T-helper 17 cell (primary cell): ENCODE measurements at places on chromosomes 6 and 20. TPM values are rescaled to one million over a fixed set of nuclear protein-coding genes. Genes with fewer than 3 reads are reported as not detected.

GRCh38 chr6:75409286-75409685 is 84.3 kb downstream of the FILIP1 start:
- no peaks in the 10 kb centered on the region for H3K36me3 ChIP-seq
- H3K4me3 ChIP-seq, result no peak overlapping the region

- no peak overlapping the region for H3K4me3 ChIP-seq
Measured at GRCh38 chr20:3307078-3307477, 68.1 kb upstream of the SLC4A11 start.

- peak overlapping the region; percentile 12 for H3K4me3 ChIP-seq
- H3K36me3 ChIP-seq, result peaks cover 2% of the 10 kb centered on the region
- peaks cover 7% of the 10 kb centered on the region for H3K4me1 ChIP-seq
- H3K27ac ChIP-seq, result no peak overlapping the region
Measured at GRCh38 chr20:63940472-63941266, 15.5 kb downstream of the UCKL1 start.

DNA sequence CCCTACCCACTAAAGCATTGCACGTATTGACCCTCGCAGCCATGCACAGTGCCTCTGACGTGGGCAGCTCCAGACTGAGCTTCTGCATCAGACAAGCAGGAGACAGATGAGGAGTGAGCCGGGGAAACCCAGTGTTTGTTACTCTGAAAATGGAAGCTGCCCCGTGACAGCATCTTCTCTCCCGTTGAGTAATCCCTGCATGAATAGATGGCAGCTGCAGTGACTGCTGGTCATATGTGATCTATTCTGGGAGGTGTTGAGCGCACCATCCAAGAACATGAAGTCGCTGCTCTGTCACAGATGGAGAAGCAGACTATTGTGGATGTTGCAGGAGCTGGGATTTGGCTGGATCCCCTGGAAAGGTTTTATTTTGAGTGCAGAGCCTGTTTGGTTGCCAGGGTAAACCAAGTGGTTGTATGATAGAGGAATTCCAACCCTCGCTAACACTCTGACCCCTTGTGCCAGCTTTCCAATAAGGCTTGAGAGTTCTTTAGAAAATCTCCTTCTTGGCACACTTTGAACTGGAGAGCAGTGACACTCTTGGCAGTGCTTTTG is 242.2 kb downstream of the NRN1 start:
- no peak overlapping the region for H3K27ac ChIP-seq
- peaks cover 3% of the 10 kb centered on the region for H3K36me3 ChIP-seq
- DNase-seq, result no peak
- no peak overlapping the region for H3K4me3 ChIP-seq
- peaks cover 11% of the 10 kb centered on the region for H3K4me1 ChIP-seq

DNA sequence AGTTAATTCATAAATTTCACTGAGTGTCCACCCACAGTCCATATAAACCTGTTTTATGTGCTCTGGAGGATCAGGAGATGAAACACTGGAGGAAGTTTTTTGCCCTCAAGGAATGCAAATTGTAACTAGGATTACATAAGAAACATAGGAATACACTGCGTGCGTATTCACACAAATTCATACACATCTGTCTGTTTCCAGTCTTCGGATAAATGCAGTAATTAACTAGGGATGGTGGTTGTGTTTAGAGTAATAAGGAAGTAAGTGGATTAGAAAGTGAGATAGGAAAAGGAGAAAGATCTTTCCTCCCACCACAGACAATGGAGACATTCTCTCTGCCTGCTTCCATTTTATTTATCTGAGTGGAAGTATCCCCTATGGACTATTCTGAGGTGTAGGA is 35.7 kb upstream of the POPDC3 start:
- DNase-seq, result no peak
- no peaks in the 10 kb centered on the region for H3K4me1 ChIP-seq
- H3K27me3 ChIP-seq, result peaks cover 19% of the 10 kb centered on the region

GRCh38 chr6:117676577-117677218 is 1.4 kb downstream of the NUS1 start:
- peaks cover 2% of the 10 kb centered on the region for H3K36me3 ChIP-seq
- DNase-seq, result no peak
- H3K27ac ChIP-seq, result peak overlapping the region; percentile 90
- no peaks in the 10 kb centered on the region for H3K27me3 ChIP-seq

DNA sequence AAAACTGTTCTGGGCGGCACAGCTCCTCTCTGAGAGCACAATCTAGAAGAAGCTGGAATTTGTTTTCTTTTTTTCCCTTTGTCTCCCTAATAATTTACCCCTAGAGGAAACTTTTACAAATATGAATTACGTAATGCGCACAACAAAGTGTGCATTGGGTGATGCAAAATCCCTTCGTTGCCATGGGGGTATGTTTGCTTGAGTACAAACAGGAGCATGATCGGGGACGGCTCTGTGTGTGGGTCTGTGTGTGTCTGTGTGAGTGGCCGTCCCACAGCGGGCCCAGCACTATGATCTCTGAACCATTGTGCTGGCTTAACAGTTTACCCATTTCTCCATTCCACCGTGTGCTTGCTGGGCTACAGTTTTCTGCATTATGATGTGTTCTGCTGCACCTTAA is 278.2 kb downstream of the CDC5L start:
- no peak for DNase-seq
- peaks cover 6% of the 10 kb centered on the region for H3K4me1 ChIP-seq
- peaks cover 9% of the 10 kb centered on the region for H3K27me3 ChIP-seq
- H3K27ac ChIP-seq, result no peak overlapping the region
- H3K4me3 ChIP-seq, result no peak overlapping the region

DNA sequence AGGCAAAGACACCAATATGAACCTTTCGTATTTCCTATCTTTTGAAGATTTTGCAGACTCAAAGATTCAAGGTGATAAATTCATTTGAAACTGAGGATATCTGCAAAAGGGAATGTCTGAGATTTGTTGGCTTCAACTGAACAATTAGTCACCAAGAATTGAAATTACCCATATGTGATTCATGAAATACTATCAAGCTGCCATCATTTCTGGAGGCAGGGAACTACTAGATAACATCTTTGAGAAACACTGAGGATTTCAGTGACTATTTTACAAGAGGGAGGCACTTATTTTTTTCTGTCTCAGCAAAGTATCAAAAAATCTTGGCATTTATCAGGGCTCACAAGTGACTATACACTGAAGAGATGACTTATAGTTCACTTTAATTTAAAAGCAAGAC is 39.8 kb upstream of the MMS22L start:
- DNase-seq, result no peak
- H3K4me1 ChIP-seq, result no peaks in the 10 kb centered on the region
- H3K27ac ChIP-seq, result no peak overlapping the region
- H3K36me3 ChIP-seq, result peaks cover 7% of the 10 kb centered on the region
- H3K4me3 ChIP-seq, result no peak overlapping the region

DNA sequence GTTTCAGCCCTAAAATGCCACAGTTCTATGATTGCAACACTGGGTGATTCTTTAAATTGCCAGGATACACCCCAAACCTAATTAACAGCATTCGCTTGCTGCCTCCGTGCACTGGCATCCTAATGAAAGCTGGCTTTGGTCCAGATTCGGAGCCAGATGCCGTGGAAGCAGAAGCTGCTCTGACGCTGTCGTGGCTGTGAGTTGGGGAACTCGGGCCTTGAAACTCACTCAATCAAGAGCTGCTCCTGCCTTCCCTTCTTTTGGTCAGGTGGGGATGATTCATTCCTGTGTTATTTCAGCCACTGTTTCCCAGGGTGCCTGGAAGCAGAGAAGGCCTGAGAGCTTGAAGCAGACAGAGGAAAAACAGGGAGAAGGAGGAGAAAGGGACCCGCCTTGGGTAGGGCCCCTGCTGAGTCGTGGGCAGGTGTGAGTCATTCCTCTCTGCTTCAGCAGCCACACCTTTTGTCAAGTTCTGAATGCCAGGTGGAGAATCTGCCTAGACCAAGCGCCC is 36.2 kb upstream of the DSP start:
- DNase-seq, result no peak
- peaks cover 59% of the 10 kb centered on the region for H3K27me3 ChIP-seq
- H3K4me3 ChIP-seq, result no peak overlapping the region
- peaks cover 2% of the 10 kb centered on the region for H3K4me1 ChIP-seq
- no peak overlapping the region for H3K27ac ChIP-seq

Gene SLPI
- total RNA-seq, result not detected
